ENCODE measurements at places on chromosomes 7 and 10.
A peak's percentile ranks its signal among the peaks of the same experiment; 100 is the strongest.

GRCh38 chr10:61135276-61135721 is 191.3 kb upstream of the RHOBTB1 start:
- no peak for DNase-seq

DNA sequence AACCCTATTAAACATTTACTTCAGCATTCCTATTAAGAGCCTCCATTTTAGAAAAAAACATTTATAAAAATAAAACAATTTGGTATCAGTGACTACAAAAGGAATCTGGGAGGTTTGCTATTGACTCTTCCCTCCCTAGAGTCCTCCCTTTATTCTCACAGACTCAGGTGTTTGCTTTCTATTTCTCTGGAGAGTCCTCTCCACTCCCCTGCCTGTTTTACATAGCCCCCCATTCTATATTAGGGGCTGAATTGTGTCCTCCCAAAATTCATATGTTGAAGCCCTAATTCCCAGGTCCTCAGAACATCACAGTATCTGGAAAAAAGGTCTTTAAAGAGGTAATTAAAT is 69.8 kb downstream of the COA1 start:
- DNase-seq: no peak

GRCh38 chr10:31832261-31832660 is 96.4 kb downstream of the ARHGAP12 start:
- DNase-seq: no peak

DNA sequence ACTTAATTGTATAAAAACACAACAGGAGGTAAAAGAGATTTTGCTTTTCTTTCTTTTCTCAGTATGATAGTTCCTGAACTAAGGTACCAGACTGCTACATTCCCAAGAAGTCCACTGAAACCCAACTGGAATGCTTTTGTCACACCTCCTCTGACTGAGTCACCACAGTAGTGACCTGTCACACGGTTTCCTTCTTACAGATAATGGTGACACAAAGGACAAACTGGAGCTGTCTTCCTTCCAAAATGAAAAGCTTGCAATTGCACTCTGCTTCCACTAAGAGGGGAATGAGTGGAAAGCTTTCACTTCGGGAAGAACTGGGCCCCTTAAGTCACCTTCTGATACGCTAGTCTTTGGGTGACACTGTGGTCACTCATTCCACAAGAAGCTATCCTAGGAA is 122.2 kb downstream of the KMT2E start:
- no peak for DNase-seq

GRCh38 chr10:33337326-33337957 is 3.0 kb upstream of the NRP1 start:
- peak; percentile 6 for DNase-seq
